ENCODE measurements at places on chromosomes 5 and 9.

GRCh38 chr5:60529001-60529400 lies 171.0 kb downstream of the DEPDC1B start:
- DNase-seq = no peak

- DNase-seq = no peak
Observed at GRCh38 chr5:20554001-20554400, 566.0 kb upstream of the CDH18 start.

DNA sequence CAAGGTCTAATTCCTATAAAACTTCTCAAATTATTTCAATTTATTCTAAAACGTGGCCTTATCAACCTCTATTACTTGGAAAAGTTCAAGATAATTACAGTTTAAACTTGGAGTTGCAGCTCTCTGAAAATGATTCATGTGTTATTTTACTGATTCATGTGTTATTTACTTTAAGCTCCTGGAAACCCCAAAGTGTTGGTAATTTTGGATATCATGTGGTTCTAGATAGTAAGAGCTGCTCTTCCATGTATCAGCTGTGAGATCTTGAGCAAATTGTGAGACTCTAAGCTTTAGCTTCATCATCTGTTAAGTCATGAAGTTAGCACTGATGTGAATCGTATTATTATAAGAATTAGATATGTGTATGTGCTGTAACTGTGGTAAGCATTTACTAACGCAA lies 749.2 kb downstream of the TLE4 start:
- DNase-seq = no peak

DNA sequence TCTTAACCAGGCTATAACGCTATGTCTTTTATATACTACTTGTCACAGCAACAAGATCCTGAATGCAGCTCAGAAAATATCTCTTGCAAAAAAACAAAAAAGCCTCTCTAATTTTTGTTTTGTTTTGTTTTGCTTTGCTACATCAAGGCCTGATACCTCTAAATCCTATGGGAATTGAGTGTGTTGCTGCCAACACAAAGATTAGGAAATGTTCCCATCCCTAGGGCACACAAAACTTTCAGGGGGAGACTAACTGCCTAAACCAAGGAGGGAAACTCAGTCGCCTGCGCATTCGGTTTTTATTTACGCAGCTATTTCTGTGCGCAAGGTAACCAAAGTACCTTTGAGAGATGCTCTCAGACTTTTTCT lies 1.7 kb downstream of the SSBP2 start:
- no peak for DNase-seq

- no peak for DNase-seq
Observed at GRCh38 chr9:4235871-4236804, 63.7 kb downstream of the GLIS3 start.

- no peak for DNase-seq
Observed at GRCh38 chr9:14095277-14095676, 218.7 kb downstream of the NFIB start.

DNA sequence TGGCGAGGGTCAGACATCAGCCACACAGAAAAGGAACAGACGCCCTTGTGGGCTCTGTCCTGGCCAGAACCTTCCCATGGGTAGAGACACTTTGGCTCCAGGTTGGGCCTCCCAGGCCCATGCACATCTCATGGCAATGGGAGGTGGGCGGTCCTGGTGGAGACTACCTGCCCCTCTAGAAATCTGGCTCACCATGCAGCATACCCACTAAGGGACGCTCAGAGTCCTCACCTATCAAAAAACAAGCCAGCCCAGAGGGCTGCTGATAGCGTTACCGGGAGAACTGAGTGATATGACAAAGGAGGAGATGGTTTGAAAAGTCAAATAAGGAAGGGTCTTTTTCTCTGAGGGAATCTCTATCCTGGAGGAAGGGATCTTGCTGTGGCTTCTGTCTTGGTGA lies 62.1 kb downstream of the C5orf15 start:
- no peak for DNase-seq

DNA sequence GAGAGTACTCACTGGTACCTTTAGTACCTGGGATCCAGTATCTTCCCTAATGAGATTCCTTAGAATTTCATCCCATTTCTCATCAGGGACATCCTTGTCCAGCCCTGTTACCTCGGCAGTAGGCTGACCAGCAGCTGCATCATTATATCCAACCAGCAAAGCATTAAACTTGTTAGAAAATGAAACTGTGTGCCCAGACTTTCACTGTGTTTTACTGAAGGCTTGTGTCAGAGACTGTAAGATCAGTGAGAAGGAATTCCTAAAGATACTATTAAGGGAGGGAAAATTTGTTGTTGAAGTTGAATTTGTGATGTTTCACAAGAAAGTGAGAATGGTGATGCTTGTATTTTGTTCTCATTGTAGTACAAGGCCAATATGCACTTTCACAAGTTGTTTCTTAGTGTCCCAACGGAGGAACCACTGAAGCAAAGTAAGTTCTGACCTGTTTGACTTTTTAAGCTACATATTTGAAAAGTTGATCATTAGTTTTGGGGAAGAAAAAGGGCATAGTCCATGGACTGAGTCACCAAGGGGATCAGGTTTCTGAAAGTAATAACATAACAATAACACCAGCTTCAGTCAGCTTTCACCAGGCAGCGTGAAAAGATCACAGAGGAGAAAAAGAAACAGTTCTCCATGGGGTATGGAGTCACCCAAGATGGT lies 48.8 kb downstream of the GRAMD2B start:
- DNase-seq = no peak

DNA sequence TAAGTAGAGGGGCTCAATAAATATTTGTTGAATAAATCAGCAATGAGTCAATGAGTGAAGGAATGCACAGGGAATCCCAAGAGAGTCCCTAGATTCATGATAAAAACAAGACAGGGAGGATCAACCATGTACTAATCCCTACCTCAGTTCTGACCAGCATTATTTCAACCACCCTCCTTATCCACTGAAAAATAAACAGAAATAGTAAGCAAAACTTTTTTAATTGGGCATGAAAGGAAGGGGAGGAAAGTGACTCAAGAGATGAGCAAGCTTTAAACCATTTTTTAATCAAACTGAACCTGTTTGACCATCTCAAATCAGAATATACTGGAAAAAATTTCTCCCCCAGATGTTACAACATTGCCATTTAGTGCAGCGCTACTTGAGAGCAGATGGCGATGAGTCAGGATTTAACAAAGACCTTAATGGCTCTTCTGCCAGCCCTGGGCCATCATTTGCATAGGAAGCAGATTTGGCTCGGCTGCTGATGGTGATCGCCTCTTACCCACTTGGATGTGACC lies 194.8 kb upstream of the SLC30A5 start:
- DNase-seq = no peak

GRCh38 chr5:44919560-44919959 lies 110.8 kb downstream of the MRPS30 start:
- no peak for DNase-seq

DNA sequence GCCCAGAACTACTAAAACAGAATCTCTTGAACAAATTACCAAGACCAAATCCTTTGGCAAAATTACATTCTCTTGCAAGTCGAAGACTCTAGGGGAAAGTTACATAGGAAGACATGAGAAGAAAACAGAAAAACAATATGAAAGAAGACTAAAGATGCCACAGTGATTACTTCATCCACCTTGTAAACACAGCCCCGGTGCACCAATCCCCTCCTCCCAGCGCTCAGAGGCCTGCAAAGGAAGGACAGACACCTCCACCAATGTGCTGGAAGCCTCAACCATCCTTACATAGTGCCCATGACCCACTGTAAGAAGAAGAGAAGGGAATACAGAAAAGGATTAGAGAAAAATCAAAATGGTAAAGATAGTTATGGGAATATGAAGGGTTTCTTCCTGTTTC lies 218.5 kb downstream of the SPOCK1 start:
- no peak for DNase-seq

GRCh38 chr9:90070931-90071660 lies 466.3 kb downstream of the GADD45G start:
- no peak for DNase-seq

GRCh38 chr5:171711571-171711970 lies 74.0 kb upstream of the SMIM23 start:
- no peak for DNase-seq

DNA sequence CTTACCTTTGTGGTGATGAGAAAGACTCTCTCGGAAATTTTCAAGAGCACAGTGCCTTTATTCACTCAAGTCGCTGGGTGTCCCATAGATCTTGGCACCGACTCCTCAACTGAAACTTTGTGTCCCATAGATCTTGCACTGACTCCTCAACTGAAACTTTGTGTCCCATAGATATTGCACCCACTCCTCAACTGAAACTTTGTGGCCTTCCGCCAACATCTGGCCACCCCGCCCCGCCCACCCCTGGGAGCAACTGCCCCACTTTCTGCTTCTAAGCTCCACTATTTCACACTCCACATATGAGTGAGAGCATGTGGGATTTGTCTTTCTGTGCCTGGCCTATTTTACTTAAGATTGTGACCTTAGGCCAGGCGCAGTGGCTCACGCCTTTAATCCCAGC lies 12.7 kb upstream of the EGFL7 start:
- DNase-seq = no peak

GRCh38 chr5:129852747-129853352 lies 51.4 kb upstream of the CHSY3 start:
- peak; percentile 89 for DNase-seq

- no peak for DNase-seq
Observed at GRCh38 chr5:40484495-40484894, 195.2 kb upstream of the PTGER4 start.

- DNase-seq = no peak
Observed at GRCh38 chr9:35635730-35636129, 15.0 kb downstream of the SIT1 start.

GRCh38 chr9:111233963-111234362 lies 96.1 kb downstream of the OR2K2 start:
- no peak for DNase-seq

DNA sequence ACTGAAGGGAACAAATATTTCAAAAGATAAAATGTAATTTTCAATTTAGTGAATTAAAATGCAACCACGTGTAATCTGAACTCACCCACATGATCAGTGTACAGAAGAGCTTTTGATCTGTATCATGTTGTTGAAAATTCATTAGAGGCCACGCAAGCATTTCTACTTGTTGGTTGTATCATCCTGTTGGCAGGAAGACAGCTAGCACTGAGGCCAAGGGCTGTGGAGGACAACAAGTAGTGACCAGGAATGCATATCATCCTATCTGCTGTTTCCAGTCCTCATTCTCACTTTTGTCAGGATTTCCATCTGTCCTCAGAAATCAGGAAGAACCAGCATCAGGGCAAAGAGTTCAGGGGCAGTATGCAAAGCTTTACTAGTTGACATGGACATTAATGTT lies 29.9 kb upstream of the CKS2 start:
- DNase-seq = no peak

DNA sequence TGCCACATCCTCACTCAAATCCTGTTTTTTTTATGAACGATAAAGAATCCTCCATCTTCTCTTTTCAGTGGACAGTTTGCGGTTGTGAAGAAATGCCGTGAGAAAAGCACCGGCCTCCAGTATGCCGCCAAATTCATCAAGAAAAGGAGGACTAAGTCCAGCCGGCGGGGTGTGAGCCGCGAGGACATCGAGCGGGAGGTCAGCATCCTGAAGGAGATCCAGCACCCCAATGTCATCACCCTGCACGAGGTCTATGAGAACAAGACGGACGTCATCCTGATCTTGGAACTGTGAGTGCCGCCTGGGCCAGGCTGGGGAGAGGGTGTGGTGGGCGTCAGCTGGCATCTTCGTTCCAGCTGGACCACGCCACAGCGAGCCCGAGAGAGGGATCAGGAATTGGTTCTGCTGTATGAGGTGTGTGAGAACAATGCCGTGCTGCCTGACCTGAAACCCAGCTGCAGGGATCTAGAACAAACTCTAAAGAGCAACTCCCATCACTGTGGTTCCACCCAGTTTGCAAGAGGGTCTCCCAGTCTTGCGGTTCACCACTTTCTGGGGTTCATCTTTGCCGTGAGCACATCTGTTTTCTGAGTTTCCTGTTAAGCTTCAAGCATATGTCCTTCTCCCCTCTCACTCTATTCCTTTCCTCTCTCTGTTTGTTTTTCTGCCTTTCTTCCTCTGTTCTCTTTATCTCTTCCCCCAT lies 107.4 kb downstream of the DAPK1 start:
- no peak for DNase-seq

DNA sequence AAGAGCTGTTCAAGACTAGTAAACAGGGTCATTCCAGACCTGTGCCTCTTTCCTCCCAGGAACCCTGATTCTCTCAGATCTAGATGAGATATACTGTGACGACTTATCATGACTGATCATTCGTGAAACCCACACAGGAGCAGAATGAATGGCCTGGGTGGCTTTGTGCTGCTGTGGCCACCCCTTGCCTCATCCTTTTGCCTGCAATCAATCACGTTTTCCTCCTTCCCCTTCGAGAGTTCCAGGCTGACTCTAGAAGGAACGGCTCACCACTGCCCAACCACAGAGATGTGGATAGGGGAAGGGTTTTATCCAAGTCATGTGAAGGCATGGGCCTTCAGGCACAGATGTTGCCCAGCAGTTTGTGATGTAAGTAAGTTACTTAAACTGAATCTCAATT lies 5.8 kb downstream of the ANXA6 start:
- DNase-seq = no peak

GRCh38 chr9:94904806-94905205 lies 178.3 kb downstream of the AOPEP start:
- no peak for DNase-seq

DNA sequence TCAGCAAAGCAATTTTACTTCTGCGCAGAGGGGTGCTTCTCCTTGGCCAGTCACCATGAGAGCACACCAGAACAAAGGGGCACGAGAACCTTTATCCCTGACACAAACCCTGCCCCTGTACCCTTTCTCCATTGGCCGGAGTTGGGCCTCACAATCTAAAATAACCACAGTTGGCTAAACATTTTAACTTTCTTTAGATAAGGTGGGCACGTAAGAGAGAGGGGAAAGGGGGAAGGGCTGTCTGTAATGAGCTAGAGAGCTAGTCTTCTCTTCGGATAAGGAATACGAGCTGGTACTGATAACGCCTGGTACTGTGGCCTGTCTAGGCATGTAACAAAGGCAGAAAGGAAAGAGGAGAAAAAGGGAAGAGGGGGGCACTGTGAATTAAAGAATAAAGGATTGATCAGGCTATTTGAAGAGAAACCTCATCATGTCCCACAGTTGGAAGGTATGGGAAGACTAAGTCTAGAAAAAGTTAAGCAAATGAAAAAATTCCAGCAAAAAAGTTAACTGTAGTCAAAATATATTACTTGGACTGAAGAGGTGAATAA lies 1.8 kb upstream of the IARS1 start:
- no peak for DNase-seq

DNA sequence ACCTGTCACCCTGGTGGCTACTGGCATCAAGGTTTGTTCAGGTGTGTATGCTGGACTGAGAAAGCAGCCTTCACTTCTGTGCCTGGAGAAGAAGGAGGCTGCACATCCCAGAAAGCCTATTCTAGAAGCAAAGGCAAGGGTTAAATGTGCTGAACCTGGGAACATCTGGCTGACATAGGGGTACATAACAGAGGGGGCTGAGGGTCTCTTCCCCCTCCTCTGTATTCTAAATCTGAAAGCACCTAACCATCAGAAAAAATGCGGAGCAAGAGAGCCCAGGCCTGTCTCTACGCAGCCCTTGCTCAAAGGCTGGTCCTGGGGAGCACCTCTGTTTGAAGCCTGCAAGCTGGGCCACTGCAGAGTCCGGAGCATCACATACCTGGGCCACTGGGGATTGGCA lies 53.2 kb upstream of the FSTL4 start:
- DNase-seq = no peak
